A673 (cell line): ENCODE measurements at places on chromosomes 2 and 18.

DNA sequence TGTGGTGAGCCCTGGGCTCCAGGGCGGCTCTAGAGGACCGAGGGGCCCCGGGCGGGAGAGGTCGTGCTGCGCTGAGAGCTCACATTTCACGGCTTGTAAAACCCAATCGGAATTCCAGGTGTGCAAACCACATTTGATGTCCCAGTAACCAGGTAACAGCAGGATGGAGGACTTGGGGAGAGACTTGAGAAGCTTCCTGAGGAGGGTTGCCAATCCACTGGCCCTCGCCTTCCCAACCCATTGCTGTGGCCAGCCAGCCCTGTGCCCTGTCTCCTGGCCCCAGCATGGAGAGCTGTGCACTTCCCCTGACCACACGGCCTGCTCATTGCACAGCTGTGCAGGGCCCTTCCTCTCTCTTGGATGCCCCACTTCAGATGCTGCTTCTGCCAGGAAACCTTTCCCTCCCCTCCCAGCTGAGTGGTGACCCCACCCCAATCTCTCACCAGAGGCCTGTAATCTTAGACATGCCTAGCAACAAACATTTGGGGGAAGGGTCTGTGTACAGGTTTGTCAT, 39.6 kb downstream of the ASB1 start:
- DNase-seq, result no peak

DNA sequence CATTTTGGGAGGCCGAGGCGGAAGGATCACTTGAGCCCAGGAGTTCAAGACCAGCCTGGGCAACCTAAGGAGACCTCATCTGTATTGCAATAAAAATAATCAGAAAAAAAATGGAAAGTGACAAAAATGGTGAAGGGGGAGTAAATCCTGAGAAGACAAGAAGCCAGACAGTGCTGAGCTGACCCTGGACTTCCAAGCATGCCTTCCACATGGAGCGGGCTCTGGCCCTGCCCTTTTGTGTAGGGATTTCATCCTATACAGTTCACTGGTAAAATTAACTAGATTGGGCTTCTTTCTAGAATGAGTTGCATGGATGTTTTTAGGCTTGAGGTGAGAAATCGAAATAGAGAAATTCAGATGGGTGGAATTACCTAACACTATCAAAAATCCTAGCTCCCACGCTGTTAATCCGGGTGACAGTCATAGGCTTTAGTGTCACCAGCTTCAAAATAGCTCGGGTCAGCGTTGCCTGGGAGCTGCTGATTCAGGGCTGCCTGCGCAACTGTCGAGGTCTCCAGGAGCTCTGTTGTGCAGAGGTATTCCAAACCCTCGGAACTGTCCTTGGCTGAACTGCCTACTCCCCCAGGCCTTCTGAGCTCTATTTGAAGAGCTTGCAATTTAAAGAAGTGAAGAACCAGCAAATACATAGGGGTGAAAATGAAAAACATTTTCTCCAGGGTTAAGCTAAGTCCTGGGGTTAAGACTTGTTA, 21.5 kb upstream of the ZNF532 start:
- DNase-seq, result no peak

GRCh38 chr18:69691008-69691760, 256.5 kb downstream of the CD226 start:
- DNase-seq, result no peak

DNA sequence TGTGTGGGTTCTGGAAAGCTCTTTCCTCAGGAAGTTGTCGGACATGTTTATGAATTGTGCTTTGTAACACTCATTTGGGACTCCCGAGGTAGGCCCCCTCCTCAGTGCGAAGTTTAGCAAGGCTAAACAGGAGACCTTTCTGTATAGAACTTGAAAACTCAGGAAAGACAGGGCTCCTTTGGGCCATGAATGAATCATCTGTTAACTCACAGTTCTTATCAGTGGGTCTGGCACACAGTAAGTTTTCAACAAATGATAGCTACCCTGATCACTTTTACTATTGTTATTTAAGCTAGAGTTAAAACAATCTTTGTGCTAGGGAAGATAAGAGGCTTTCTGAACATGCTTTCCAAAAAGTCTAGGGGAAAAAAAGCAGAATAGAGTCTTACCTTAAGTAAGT, 430.5 kb upstream of the ETAA1 start:
- DNase-seq, result no peak

DNA sequence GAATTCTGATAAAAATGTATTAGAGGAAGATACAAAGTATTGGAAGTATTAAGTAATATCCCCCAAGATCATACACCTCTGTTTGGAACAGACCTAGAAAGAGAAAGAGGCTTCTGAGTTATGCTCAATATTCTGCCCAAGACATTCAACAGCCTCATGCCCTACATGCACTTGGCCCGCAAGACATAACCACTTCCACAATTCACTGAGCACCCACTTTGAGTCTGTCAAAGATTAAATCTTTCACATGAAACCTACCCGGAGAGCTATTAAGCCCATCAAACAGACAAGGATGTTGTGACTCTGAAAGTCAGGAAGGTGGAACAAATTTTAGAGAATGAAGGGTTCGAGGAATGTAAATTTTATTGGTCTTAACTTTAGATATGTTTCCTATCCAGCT, 344.7 kb upstream of the SYT4 start:
- peak; percentile 54 for DNase-seq

GRCh38 chr2:36650031-36650829, 46.3 kb upstream of the VIT start:
- DNase-seq, result peak; percentile 4

GRCh38 chr18:27797484-27797883, 379.4 kb downstream of the CDH2 start:
- no peak for DNase-seq

GRCh38 chr2:21928292-21928691, 804.5 kb downstream of the TDRD15 start:
- DNase-seq, result peak; percentile 10

GRCh38 chr2:1049691-1050090, 99.0 kb downstream of the SNTG2 start:
- DNase-seq, result no peak

DNA sequence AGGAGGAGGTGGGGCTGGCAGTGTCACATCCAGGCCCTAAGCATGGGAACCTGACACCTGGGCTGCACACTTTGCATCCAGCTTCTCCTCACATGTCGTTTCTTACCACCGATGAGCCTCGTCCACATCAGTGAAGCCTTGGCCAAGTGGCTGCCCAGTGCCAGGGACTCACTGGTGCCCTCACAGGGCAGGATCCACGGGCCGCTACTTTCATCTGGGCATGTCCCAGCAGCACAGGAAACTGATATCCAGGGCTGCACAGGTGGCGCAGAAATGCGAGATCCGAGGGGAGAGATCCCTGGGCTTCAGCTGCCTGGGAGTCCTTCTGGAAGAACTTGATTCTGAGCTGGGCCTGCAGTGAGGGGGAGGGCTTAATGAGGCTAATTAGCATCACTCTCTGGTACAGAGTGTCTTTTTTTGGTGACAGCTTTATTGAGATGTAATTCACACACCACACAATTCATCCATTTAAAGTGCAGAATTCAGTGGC, 291.6 kb upstream of the HDAC4 start:
- DNase-seq, result no peak

DNA sequence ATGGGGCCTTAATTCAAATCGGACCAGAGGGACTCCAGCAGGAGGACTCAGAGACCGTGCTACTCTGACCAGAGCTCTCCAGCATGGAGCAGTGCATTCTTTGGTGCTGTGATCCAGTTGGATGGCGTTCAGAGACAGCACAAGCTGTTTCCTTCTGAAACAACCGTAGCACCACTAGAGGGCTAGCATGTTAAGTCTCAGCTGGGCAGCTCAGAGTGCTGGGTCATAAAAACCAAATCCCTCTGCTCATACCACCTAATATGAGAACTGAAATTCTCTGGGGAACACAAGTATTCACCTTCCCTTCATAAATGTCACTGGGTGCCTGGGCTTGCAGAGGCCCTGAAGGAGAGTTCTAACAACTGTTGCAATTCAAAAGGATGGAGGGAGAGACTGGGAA, 97.7 kb upstream of the TFCP2L1 start:
- DNase-seq, result peak; percentile 20
